Fibroblast of mammary gland (primary cell): ENCODE measurements at places on chromosomes 16 and 17.

- peak; percentile 76 for DNase-seq
Measured at GRCh38 chr17:13735444-13735843, 133.7 kb upstream of the HS3ST3A1 start.

DNA sequence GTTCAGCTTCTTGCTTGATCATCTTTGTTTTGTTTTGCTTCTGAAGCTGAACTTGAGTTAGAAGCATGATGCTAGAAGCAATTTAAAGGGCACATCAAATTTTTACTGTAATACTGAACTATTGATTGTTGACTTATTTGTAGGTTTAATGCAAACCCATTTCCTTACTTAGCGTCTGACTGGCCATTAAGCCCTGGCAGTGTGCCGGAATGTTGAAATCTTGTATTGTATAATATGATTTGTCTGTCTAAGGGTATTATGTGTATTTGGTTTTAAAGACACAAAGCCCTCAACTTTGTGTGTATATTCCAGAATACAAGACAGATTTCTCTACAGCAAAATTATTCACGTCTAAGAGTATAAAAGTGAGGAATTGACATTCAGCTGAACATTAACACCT, 39.7 kb downstream of the NUP93 start:
- DNase-seq = no peak

- no peak for DNase-seq
Measured at GRCh38 chr17:74532115-74532514, 840 bp upstream of the CD300LB start.

- DNase-seq = no peak
Measured at GRCh38 chr17:51527225-51527982, 267.1 kb downstream of the UTP18 start.

GRCh38 chr16:11372829-11373306, 27.6 kb downstream of the RMI2 start:
- no peak for DNase-seq

DNA sequence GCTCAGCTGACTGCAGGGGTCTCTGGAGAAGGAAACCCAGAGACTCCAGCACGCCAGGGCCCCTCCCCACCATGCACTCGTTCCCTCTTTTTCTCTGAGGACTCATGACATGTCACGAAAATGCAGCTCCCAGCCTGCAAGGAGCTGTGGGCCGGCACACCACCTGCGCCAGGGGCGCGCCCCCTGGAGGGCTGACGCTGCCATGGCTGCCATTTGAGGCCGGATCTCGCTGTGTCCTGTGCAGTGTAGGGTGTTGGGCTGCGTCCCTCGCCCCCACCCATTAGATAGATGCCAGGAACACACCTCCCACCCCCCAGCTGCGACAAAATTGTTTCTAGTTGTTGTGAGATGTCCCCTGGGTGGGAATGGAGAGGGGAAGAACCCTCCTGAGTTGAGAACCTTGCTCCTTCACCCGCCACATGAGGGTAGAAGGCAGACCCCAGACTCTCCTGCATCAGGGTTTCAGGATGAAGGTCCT, 8.2 kb downstream of the SYNGR2 start:
- peak; percentile 41 for DNase-seq

- no peak for DNase-seq
Measured at GRCh38 chr17:55632236-55632635, 90.4 kb downstream of the TMEM100 start.

DNA sequence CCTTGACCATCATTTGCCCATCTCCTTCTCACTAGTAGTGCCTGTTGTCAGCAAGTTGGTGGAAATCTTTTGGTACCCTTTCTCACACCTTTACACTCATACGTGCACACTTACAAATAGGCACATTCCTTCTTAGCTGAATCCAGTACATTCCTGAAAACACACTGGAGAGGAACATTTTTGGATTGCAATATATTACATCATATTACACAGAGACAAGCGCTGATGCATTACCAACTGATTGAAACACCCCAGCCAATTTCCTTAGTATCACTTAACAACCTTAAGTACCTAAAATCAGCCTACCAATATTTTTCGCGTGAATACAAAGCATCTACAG, 64.1 kb downstream of the PLCG2 start:
- DNase-seq = no peak

DNA sequence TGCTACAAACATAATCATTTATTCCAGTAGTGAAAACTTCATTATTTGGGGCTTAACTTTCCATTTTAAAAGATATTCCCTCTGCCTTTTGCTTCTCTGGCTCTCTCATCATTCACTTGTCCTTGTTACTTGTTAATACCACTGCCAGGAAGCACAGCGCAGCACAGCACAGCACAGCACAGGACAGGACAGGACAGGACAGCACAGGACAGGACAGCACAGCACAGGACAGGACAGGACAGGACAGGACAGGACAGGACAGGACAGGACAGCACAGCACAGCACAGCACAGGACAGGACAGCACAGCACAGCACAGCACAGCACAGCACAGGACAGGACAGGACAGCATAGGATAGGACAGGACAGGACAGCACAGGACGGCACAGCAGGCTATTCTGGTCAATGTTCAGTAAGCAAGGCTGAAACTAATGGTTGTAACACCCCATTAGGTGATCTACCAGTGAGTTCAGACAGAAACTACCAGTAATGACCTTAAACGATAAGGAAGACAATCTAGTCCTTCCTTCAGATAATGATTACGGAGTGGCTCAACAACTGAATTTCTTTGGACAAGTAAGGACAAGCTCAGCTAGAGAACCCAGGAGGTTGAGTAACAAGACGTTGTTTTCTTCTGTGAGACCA, 31.9 kb downstream of the COG1 start:
- no peak for DNase-seq

GRCh38 chr17:45823598-45823997, 21.1 kb upstream of the SPPL2C start:
- DNase-seq = no peak

- DNase-seq = no peak
Measured at GRCh38 chr16:1760911-1761310, 10.4 kb downstream of the NME3 start.

- DNase-seq = peak; percentile 10
Measured at GRCh38 chr16:56807011-56807675, 57.9 kb upstream of the SLC12A3 start.

DNA sequence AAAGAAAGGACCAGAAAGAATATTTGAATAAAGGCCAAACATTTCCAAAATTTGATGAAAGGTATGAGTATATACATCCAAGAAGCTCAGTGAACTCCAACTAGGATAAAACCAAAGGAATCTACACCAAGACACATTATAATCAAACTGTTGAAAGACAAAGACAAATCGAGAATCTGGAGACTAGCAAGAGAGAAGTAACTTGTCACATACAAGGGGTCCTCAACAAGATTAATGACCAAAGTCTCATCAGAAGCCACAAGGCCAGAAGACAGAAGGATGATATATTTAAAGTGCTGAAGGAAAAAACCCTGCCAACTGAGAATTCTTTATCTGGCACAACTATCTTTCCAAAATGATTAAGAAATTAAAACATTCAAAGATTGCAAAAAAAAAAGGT, 9.3 kb upstream of the IL21R start:
- no peak for DNase-seq

DNA sequence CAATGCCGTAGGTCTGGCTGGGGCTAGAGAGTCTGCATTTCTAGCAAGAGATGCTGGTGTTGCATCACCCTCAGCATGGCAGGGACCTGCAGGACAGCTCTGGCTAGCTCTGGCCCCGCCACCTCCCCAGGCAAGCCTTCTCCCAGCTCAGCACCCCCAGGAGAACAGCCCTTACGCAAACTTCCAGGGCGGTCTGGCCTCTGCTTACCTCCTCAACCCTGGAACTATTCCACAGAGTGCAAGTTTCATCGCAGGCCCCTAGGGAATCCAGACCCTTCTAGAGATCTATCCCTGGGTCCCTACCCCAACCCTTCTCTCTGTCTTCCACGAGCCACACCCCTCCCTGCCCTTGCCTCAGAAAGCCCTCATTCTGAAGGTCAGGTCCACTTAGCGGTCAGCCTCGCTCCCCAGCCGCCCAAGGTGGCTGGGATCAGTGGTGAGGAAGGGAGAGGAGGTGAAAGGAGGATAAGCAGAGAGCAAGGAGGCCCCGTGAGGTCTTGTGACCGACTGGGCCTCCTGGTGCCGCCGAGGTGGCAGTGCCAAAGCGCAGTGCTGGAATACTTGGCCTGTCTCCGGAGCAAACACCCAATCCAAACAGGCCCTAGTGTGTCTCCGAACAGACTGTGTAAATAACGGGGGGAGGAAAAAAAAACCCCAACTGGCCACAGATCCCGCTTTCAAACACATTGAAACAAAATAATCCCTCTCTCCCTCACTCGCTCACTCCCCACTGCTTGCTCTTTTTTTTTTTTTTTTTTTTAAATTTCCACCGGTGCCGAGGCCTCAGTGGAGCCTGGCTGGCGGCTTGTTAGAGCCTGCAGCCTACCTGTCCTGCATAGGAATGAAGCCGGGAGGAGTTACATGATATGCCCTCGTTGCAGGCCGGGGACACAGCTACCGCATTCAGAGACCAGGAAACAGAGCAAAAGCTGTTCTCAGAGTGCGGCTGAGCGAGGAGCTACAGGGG, 380.9 kb downstream of the SOX9 start:
- no peak for DNase-seq

GRCh38 chr16:86681031-86681756, 102.8 kb downstream of the FOXL1 start:
- DNase-seq = peak; percentile 54

DNA sequence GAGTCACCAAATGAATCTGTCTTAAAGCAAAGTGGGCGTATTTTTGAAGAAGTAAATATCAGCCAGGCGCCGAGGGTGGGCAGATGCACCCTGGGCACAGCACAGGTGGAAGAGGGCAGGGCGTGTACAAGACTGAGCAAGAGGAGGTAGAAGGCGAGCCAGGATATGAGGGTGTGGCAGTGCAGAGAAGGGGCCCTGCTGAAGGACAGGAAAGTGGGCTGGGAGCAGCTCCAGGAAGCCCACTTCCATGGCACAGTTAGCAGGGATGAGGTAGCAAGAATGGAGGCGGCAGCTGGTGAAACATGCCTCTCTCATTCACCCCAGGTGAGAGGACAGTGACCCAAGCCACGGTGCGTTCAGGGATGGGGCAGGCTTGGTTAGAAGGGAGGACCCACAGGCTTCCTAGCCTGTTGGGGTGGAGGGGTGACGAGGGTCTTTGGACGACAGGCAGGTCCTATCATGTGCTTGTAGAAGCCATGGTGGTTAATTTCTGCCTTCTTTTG, 149.3 kb downstream of the CLEC16A start:
- no peak for DNase-seq

DNA sequence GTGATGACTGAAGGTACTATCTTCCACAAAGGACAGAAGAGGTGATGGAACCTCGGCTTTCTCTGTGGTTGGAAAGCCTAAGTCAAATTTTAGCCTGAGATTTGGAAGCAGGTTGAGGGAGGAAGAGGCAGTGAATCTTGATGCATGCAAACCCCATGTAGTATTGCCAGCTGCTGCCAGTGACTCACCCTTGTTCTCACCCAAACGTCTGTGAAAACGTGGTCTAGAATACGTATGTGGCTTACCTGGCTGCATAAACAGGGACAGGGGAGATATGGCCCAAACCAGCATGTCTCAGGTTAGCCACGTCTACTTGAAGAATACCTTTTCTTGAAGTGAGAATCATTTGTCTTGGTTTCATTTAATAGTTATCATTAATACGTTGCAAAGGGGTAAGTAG, 438.0 kb upstream of the MAF start:
- no peak for DNase-seq

DNA sequence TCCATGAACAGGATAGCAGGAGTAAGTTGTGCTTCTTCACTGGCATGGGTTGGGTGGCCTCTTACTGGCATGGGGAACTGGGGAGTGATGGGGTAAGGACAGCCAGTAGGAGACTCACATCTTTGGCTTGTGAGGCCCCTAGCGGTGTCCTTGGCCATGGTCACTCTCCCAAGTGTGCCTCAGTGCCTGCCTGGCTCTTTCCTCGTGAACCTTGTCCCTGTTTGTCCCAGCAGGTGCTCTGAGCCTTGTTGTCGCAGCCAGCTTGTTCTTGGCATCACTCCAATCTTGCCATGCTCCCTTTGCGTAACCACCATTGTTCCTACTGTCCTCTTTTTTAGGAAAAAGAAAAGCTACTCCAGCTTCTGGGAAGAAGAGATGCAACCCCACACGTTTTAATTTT, 53.6 kb upstream of the SDK2 start:
- no peak for DNase-seq

DNA sequence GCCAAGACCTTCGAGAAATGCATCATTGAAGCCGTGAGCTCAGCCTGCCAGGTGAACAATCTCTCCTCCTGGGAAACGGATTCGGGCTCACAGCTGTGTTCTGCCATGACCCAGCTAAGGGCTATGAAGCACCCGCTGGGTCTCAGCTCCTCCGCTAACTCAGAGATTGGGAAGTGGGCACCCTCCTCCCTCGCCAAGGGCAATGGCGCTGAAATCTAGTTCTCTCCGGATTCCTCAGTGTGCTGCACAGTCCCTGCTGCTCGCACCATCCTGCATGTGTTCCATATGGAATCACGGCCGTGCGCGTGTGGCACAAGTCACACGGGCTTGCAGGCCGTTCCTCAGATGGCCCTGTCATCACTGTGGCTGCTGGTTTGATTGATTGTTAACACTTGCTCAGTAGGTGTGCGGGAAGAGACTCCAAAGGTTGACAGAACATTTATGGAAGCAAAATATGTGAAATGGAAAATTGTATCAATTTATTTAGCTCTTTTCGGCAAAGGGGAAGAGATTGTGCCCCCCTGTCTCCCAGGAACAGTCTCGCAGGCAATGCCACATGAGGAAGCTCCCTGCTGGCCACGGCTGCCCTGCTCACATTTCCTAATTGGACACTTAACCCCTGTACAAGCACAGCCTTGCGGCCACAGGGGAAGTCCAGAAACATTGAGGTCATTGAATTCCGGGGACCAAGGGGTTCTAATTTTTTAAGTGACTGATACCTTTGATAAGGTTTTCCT, 58.8 kb downstream of the RNF213 start:
- no peak for DNase-seq

DNA sequence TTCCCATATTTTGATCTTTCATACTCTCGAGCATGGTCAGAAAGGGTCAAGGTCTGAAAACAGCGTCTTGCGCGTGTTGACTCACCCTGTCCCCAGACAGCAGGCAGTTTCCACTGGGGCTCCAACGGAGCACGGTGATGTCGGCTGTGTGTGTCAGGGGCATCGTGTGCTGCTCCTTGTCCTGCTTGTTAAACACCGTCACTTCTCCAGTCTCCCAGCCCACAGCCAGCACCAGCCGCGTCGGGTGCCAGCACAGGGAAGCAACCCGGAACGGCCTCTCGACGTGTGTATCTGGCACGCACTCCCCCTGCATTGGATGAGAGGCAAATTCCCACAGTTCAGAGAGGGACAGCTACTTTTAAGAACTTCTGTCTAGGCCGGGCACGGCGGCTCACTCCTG, 9.6 kb downstream of the IFT140 start:
- DNase-seq = no peak

DNA sequence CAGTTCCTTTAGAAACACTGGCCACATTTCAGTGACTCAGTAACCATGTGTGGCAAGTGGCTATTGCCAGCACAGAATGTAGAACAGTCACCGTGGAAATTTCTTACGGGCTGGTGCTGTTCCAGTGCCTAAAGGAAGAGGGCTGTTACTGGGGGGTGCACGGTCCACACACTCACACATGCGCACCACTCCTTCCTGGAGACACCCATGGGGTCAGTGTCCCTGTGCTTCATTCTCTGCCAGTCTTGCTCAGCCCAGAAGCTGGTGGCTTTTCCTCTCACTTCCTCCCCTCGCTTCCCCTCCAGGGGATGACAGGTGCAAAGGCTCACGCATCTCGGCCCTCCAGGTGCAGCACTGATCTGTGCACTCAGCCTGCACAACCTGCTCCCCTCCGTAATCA, 115.6 kb downstream of the CCDC182 start:
- DNase-seq = no peak
